ENCODE measurements at places on chromosomes 3 and 15.

GRCh38 chr3:24937228-24937627 lies 442.6 kb upstream of the THRB start:
- no peak for DNase-seq

DNA sequence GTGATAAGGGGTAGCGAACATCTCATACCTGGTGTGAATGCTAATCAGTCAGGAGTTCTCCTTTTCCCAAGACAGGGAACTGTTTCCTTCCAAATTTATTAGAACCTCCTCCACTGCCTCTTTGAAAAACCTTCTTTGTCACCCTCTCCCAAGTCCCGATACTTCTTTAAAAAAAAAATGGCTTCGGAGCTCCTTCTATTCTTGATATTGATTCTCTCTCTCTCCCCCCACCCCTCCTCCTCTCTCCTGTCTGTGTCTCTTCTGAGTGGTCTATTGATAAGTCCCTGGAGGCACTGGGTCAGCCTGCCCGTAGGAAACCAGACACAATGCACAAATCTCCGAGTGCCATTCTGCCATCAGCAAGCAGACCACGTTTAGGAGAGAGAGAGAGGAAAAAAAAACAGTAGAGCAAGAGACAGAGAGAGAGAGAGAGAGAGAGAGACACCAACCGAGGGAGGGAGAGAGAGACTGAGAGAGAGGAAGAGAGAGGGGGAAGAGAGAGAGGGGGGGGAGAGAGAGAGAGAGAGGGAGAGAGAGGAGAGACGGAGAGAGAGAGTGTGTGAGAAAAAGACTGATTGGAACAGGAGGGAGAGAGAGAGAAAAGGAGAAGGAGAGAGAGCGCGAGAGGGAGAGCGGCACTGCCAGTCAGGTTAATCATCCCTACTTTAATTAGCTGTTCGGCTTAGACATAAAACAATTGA lies 160.9 kb downstream of the TIGIT start:
- DNase-seq: no peak

DNA sequence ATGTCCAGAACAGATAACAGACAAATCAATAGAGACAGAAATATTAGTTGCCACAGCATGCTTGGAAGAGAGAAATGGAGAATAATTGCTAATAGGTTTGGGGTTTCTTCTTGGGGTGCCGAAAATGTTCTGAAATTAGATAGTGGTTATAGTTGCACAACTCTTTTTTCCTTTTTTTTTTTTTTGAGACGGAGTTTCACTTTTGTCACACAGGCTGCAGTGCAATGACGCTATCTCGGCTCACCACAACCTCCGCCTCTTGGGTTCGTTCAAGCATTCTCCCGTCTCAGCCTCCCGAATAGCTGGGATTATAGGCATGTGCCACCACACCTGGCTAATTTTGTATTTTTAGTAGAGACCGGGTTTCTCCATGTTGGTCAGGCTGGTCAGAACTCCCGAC lies 163.3 kb downstream of the PLCH1 start:
- no peak for DNase-seq

DNA sequence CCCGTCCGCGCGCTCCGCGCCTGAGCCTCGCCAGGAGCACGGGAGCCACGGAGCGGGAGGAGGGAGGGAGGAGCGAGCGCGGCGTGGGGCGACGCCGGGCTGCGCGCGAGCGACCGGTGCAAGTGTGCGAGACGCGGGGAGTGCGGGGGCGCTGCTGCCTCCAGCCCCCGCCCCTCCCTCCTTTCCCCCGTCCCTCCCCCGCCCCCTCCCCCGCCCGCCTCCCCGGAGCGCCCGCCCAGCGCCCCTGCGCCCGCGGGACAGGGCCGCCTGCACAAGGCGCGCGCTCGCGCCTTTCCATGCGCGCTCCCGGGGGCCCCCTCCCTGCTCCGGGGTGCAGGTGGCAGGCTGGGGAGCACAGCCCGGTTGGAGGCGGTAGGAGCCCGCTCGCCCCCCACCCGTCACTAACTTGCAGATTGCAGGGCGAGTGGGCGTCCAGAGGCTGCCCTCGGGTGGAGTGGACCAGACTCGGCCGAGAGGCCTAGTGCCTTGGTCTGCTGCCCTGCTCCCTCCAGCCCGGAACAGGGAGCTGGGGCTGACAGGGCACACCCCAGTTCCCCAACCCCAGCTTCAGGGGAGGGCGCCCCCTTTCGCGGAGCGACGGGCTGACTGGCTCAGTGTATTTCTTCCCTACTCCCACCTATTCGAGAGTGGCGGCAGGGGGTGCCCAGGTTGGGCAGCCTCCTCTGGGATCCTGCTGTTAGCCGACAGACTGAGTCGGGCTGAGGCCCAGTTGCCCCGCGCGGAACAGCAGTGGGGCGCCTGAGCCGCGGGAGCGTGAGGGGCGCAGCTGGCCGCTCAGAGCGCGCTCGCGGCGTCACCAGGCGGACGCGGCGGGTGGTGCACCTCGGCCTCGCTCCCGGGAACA lies at the start of gene WNT7A:
Gene WNT7A, minus strand, starts transcription at position 126 of the 865 bp plus-strand sequence. CDS start 255 bp downstream, outside the sequence.
- DNase-seq: peak; percentile 67

- no peak for DNase-seq
These were observed 10.5 kb downstream of the BFSP2 start for GRCh38 chr3:133410191-133410892.

GRCh38 chr3:96491868-96492267 lies 322.5 kb upstream of the EPHA6 start:
- no peak for DNase-seq

GRCh38 chr3:129605922-129606635 lies 397 bp downstream of the PLXND1 start:
- peak; percentile 67 for DNase-seq

Measured in Daoy (cell line).